ENCODE measurements at places on chromosomes 3 and 15.

GRCh38 chr15:40307421-40308211, at the start of gene PLCB2:
Gene PLCB2, minus strand, starts transcription at chr15:40307935. Its CDS starts 263 bp downstream, at chr15:40307672.
- DNase-seq, result no peak

DNA sequence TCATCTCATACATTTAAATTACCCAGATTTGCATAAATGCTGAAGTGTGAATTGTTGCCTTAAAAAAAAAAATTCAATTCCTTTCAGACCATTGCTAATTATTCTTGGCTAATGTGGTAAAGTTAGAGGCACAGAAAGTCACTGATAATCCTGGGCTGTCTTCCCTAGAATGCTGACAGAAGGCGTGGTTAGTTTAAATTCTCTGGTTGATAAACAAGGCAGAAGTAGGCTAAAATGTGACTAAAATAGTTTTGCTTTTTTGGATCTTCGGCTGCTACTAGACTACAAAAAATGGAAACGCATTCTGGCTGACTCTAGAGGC, 193.7 kb downstream of the OTOL1 start:
- no peak for DNase-seq

GRCh38 chr15:28086175-28086703, 12.9 kb downstream of the OCA2 start:
- DNase-seq, result no peak

- DNase-seq, result no peak
These were observed 26.6 kb downstream of the MECOM start for GRCh38 chr3:169636928-169637327.

- no peak for DNase-seq
These were observed 536.1 kb downstream of the PYDC2 start for GRCh38 chr3:191997093-191997492.

GRCh38 chr15:33089878-33090757, 104.4 kb downstream of the FMN1 start:
- no peak for DNase-seq

DNA sequence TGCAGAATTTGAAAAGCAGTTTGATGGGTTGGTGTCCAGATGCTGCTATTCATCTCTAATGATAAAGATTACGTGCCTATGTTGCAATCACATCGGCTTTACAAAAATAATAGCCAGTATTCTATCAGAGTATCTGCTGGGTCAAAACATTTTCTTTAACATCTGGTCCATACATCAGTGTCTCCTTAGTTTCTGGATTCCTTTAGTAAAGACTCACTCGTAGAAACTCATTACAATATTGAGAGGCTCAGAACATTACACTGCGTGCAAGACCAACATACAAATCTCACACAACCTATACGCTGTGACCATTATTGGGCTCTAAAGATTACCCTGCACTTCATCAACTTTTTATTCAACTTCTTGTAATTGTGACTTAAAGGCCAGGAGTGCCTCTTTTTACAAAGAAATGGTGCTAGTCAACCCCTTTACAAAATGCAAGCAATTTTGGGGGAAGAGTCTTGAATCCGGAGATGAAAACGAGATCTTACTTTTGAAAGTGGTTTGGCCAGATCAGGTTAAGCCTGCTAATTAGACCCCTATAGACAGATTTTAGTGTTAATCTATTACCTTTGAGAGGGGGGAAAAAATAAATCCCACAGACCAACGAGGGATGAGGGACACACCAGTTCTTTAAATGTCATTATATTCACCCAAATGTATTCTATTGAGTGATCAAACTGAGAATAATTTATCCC, 2.9 kb downstream of the TRA2B start:
- no peak for DNase-seq

DNA sequence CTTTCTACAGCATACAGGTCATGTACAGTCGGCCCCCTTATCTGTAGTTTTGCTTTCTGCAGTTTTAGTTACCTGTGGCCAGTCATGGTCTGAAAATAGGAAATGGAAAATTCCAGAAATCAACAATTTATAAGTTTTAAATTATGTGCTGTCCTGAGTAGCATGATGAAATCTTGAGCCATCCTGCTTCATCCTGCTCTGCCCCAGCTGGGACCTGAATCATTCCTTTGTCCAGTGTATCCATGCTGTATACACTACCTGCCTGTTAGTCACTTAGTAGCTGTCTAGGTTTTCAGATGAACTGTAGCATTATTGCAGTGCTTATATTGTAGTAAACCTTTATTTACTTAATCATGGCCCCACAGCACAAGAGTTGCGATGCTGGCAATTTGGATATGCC, 44.8 kb downstream of the AP4E1 start:
- no peak for DNase-seq

DNA sequence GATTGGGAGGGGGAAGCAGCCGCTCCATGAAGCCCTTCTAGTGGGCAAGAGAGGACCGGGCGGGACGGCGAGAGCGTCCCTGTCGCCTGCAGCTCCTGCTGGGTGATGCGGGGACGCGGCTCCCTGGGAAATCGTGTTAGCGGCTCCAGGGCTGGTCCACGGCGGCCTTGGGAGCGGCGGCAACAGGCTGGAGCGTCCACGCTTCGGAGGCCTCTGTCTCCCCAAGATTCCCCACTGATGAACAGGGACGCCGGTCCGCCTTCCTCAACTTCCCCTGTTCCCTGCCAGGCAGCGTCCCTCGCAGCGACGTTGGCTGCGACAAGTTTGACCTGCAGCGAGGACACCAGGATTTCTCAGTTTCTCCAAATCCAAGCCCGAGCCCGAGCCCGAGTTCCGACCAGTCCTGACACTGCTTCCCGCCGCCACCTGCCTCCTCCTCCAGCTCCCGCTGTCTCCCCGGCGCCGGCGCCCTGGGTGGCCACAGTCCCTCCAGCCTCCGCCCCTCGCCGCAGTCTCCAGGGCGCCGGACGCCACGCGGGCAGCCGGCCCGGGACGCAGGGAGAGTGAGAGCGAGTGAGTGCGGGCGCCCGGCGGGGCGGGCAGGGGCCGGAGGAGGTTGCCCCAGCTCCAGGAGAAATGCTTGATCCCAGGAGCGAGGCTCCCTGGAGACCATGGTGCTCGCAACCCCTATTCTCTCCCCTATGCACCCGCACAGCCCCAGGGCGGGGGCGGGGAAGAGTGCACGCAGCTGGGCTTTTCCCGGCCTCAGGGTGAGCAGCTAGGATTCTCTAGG, 78.1 kb upstream of the RNF7 start:
- DNase-seq, result no peak

DNA sequence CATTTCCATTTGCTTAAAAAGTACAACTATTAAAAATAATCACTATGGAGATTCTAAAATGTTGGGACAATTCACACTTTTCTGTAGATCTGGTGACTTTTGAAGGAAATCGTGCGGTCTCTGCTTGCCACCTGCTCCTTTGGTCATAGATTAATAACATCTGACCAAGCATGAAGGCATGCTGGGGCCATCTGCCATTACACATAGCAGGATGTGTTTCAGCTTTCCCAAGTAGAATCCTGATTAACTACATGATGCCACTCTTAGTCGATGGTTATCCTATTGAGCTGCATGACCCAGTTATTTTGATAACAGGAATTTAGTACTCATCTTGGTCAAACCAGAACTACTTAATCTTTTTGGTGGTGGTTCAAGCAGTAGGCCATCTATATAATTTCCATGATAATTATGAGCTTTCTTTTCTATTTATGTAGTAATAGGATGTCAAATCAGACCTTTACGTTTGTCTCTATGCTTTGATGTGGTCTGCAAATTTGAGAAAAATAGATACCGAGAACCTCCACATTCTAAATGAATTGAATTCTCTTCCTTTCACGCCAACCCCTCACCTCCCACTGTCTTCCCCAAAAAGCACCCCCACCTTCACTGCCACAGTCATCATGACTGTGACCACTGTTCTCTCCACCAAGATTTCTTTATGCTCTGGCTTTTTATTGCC, 158.1 kb downstream of the DIPK2A start:
- DNase-seq, result no peak

DNA sequence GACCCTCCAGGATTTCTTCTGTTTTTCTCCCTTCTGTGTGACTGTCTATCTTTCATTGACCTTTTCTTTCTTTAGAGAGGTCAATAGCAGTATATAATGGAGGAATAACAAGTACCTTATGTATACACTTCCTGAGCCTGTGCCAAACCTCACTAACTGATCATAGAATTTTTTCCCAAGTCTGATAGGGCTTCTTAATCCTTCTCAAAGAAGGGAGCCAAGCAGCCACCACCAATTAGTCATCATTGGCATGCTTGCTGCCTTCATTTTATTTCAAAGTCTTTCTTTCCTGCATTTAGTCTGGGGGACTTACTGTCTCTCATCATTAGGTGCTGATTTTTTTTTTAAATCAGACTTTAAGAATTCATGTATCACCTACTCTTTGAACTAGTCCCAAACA, 327.0 kb downstream of the FEZF2 start:
- no peak for DNase-seq

DNA sequence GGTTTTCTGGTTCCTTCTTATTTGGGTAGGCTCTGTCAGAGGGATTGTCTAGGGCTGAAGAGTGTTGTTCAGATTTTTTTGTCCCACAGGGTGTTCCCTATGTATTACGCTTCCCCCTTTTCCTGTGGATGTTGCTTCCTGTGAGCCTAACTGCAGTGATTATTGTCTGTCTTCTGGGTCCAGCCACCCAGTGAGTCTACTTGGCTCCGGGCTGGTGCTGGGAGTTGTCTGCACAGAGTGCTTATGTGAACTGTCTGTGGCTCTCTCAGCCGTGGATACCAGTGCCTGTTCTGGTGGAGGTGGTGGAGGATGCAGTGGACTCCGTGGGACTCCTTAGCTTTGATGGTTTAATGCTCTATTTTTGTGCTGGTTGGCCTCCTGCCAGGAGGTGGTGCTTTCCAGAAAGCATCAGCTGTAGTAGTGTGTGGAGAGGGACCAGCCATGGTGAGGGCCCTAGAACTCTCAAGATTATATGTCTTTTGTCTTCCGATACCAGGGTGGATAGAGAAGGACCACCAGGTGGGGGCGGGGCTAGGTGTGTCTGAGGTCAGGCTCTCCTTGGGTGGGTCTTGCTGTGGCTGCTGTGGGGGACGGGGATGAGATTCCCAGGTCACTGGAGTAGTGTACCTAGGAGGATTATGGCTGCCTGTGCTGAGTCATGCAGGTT, 53.8 kb downstream of the CCDC66 start:
- no peak for DNase-seq

- DNase-seq, result no peak
These were observed 389.3 kb downstream of the IL20RB start for GRCh38 chr3:137347132-137347531.

DNA sequence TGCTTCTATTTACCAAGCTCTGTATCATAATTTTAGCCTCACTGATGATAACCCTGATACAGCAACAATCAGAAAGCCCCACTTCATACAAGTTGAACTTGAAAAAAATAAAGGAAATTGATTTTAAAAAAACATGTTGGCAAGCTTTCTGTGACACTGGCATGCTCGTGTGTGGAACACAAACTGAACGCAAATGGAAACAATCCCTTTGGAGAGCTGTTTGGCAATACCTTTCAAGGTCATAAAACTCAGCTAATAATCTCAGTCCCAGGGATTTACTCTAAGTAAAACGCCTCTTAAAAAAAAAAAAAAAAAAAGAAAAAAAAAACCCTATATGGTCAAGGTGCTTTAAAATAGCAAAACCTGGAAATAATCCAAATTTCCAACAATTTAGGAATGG, 166.7 kb upstream of the BCL6 start:
- DNase-seq, result no peak

- no peak for DNase-seq
These were observed 79.3 kb downstream of the ATP10A start for GRCh38 chr15:25783607-25784540.

DNA sequence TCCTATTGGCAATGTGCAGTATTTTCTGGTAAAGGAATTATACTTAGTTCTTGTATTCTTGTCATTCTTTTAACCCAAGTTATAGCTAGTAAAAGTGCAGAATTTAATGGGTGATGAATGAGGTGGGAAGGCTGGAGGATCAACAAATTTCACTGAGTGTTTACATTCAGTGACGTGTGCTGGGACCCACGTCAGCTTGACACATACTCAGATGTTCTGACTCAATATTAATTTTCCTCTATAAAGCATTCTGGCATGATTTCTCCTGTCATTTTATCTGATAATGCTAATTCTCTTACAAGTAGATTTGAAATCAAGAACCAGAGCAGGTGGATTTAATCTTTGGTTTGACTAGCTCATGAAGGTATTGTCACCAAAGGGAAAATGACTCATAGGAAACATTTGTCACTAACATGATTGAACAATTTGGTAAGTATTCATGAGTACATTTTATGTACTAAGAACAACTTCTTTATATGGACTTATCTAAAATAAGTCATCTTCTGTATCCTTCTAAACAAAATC, 71.0 kb upstream of the SYNPR start:
- DNase-seq, result no peak

GRCh38 chr15:99473981-99474906, 91.5 kb upstream of the MEF2A start:
- DNase-seq, result no peak

- DNase-seq, result no peak
These were observed 7.3 kb downstream of the MYLK start for GRCh38 chr3:123876858-123877257.

GRCh38 chr15:64090527-64090926, 3.1 kb downstream of the CIAO2A start:
- DNase-seq, result no peak

GRCh38 chr3:79326642-79327041, 441.2 kb downstream of the ROBO1 start:
- DNase-seq, result no peak

DNA sequence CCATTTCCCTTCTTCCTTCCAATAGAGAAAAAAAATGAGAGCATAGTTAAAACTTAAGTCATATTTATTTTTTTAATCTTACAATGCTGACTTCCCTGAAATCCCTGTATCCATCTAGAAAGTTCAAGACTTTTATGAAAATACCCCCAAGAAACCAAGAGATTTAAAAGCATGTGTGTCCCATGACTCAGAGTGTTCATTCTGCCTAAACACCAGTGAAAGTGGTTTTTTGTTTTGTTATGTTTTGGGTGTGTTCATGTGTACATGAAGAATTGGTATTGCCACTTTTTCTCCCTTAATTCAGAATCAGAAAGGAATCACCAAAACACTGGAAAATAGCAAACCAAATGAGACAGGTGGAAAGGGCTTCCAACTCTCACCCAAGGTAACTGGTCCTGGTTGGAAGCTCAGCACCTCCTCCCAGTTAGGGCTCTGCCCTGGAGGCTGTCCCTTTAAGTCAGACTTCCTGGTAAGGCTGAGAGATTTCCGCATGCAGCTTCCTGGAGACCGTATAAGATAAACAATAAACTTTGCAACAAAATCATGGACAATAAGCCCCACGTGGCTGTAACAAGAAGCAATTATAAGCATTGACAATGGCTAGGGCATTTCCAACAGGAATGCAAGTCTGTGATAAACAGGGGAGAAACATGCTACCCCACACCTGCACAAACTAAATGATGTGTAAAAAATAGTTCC, 121.9 kb upstream of the ARHGEF3 start:
- DNase-seq, result no peak

DNA sequence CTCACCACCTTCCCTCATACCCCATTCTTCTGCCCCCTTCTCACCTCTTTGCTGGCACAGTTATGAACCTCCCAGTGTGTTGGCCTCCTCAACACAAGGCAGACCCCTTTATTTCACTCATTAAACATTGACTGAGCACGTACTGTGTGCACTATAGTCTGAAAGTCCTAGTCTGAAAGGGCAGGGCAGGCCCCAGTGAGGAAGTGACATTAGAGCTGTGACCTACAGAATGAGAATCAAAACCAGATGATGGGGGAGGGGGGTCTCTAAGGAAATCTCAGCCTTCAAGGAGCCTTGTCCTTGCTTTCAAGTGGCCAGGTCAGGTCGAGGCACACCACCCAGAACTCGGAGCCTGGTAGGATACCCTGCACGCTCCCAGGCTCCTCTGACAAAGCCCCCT, 3.5 kb downstream of the SLC28A1 start:
- no peak for DNase-seq

- DNase-seq, result no peak
These were observed 92.9 kb downstream of the TPRA1 start for GRCh38 chr3:127497676-127498075.

Data from AG04449 (cell line).